ENCODE measurements at places on chromosomes 11 and 22.

DNA sequence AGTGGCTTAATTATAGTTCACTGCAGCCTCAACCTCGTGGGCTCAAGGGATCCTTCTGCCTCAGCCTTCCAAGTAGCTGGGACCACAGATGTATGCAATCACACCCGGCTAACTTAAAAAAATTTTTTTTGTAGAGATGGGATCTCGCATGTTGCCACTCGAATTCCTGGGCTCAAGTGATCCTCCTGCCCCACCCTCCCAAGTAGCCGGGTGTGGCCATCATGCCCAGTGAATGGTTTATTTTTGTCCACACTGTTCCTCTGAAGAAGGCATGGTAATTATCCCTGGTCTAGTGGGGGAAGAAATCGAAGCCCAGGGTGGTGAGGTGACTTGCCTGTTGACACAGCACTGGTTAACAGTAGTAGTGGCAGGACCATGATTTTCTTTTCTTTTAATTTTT is 1.9 kb downstream of the SAC3D1 start:
- no peak for DNase-seq

DNA sequence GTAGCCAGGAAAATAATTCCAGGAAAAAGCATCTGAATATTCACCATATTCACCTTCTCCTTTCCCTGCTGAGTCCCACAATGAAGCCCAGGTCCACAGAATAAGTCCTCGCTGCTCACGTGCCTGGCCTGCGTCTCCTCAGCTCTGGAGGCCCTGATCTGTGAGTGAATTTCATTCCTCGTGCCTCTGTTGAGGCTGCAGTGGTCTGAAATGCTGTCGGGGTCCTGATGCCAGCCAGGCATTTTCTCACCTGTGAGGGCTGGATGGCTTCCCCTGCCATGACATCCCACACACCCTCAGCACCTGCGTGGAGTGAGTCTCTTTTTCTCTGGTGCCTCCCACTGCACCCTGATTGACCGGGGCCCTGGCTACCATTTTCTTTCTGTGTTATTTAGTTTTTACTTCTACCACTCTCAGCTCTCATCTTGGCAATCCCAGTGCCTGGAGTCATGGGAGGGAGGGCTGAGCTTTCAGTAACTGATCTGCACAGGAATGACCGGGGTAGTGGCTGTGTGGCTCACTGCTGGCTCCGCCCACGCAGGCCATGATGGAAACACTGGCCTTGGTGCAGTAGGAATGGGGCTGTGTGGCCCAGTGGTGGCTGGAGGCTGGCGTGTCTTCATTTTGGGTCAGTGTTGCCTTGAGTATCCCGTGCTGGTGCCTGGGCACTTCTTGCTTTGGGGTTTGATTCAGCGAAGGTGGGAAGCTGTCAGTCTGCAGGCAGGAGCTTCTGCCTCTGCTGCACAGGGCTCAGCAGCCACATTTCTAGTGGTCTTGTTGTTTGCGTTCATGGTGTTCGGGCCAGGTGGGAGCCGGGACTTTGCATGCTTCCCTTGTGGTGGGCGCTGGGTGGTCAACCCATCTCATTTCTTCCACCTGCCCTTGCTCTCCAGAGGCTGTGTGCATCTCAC is 807.2 kb downstream of the TBC1D22A start:
- no peak for DNase-seq

DNA sequence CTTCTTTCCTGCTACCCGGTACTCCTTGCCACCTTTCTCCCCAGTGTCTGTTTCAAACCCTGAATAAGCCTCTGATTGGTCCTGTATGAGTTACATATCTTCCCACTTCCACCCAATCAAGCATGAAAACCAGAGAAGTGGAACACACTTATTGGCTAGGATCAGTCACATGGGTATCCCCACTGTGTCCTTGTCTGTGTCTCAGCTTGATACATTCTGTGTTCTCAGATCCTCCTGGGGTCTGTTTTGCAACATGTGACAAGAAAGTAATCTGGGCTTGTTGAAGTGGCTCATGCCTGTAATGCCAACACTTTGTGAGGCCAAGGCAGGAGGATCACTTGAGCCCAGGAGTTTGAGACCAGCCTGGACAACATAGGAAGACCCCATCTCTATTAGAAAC is 23.9 kb downstream of the MCHR1 start:
- DNase-seq, result peak; percentile 6

DNA sequence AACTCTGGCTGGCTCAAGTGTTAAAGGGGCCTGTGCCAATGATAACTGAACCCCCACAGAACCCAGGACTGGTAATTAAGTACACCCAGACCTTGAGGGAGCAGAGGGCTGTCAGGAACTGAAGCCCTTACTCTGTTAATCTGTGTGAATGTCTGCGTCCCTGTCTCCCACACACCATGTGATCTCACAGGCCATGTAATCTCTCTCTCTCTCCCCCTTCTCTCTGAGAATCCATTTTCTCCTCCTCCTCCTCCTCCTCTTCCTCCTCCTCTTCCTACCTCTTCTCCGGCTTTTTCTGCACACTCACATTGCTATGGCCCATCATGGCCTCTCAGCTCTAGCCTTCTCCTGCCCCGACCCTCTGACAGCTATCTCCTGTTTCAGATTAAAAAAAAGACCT is 14.6 kb upstream of the IRAG1 start:
- DNase-seq, result no peak

DNA sequence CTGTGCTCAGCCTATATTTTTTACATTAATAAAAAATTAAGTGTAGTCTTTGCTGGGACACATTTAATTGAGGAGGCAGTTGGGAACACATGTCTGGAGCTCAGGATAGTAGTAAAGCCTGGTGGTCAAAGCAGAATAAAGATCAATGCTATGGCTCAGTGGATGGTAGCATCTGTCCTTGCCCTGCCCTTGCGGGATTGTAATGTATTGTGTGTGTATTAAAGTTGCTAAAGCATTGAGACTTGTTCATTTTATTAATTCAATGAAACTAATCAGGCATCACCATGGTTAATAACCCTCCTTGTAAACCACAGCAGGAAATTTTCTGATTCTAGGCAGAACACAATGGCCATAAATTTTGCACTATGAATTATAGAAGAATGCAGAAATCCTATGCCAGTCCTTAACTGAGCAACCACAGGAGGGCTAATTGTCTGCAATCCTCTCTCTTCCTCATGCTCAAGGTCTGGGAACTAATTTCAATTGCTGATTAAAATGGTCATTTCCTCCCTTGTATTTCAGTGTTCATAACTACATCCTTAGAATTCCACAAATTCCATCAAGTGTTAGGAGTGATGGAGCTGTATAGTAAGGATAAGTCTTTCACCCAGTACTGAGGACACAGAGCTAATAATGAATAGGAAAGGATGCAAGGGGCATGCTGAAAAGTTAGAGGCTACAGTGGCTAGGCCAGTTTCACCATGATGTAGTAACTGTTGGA is 403.2 kb upstream of the DDI1 start:
- DNase-seq, result peak; percentile 49

DNA sequence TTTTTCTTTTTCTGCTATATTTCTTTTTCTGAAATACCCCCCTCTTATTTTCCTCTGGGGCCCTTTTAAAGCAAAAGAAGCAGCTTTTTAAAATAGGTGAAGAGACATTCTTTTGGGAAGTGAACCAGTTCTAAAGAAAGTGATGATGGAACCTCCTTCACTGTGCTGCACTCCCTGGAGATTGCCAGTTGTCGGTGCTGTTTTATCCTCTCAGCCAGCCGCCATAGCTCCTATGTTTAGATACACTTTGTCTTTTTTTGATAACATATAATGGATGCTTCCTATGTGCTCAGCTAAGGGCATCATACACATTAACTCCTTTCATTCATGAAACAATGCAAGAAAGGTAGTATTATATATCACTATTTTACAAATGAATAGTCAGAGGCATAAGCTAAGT is 14.0 kb downstream of the CFAP300 start:
- no peak for DNase-seq

- no peak for DNase-seq
Observed at GRCh38 chr11:67664213-67664585, 10.2 kb downstream of the ALDH3B2 start.

GRCh38 chr11:20844630-20845029 is 175.2 kb downstream of the NELL1 start:
- no peak for DNase-seq

GRCh38 chr11:15941206-15941770 is 415.1 kb downstream of the SOX6 start:
- DNase-seq, result peak; percentile 74

GRCh38 chr11:61513143-61513765 is 4.7 kb downstream of the LRRC10B start:
- DNase-seq, result no peak

GRCh38 chr22:26906464-26906863 is 249.1 kb downstream of the MIAT start:
- no peak for DNase-seq

- DNase-seq, result no peak
Observed at GRCh38 chr11:64227405-64227956, 1.4 kb downstream of the NUDT22 start.

GRCh38 chr22:49237703-49238102 is 590.0 kb downstream of the BRD1 start:
- DNase-seq, result no peak

- DNase-seq, result peak; percentile 45
Observed at GRCh38 chr11:61855939-61856680, 28.0 kb downstream of the FADS2 start.

DNA sequence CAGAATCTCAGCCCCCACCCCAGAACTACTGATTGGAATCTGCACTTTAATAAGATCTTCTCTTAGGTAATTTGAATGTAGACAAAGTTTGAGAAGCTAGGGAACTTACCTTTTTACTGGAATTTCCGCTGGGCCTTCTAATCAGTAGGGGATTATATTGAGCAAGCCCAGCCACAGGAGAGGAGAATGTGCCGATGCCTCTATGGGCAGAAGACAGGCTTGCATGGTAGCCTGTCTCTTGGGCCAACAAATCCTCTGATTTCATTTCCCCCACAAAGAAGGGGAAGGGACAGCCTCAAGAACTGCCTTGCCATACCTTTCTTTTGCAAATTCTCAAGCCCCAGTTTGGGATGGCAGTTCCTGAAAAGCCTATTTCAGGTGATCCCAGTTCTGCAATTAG is 163.4 kb upstream of the BDNF start:
- no peak for DNase-seq

DNA sequence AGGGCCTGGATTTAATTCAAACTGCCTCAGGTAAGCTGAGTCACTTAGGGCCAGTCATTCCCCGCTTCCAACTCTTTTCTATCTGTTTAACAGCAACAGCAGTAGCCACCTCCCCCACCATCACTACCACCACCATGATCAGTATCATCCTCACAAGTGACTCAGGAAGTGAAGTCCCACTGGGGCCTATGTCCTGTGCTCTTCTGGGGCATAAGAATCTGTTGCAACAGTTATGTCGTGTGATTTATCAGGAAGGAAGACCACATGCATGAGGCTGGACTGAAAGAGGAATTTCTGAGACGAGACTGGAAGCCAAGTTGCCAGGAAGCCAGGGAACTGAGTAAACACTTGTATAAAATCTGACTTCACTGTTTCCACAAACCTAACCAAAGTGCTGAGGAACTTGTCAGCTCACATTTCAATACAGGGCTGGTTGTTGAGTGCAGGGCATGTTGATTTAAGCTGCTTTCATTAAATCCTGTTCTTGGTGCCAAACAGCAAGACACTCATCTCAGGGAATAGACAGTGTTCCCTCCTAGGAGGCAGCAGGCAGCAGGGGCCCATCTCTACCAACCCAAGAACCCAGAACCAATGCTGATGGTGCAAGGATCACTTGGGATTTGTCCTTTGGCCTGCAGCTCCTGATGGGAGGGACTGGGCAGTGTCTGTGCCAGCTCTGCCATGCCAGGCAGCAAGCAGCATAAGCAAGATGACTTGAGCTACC is 226.7 kb upstream of the NARS2 start:
- DNase-seq, result peak; percentile 98

GRCh38 chr11:44831605-44832394 is 105.0 kb downstream of the TSPAN18 start:
- DNase-seq, result peak; percentile 12

DNA sequence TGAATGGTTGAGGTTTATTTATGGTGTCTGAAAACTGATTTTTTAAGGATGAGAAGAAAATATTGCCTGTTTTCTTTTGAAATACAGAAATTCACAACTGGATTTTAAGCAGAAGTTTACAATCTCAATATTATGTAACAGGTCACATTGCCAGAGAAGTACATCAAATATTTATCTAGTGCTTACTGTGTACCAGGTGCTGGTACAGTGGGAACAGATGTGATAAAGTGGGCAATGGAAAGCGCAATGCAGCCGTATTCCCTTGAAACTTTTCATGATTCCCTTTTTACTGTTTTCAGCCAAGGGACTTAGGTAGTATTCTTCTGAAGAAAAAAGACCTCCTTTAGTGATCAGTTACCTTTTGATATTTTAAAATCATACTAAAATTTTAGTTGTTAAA is 49.6 kb downstream of the TTC17 start:
- DNase-seq, result no peak

GRCh38 chr22:23236026-23236425 is 55.7 kb downstream of the BCR start:
- no peak for DNase-seq

GRCh38 chr11:10926801-10927211 is 69.0 kb upstream of the ZBED5 start:
- no peak for DNase-seq

DNA sequence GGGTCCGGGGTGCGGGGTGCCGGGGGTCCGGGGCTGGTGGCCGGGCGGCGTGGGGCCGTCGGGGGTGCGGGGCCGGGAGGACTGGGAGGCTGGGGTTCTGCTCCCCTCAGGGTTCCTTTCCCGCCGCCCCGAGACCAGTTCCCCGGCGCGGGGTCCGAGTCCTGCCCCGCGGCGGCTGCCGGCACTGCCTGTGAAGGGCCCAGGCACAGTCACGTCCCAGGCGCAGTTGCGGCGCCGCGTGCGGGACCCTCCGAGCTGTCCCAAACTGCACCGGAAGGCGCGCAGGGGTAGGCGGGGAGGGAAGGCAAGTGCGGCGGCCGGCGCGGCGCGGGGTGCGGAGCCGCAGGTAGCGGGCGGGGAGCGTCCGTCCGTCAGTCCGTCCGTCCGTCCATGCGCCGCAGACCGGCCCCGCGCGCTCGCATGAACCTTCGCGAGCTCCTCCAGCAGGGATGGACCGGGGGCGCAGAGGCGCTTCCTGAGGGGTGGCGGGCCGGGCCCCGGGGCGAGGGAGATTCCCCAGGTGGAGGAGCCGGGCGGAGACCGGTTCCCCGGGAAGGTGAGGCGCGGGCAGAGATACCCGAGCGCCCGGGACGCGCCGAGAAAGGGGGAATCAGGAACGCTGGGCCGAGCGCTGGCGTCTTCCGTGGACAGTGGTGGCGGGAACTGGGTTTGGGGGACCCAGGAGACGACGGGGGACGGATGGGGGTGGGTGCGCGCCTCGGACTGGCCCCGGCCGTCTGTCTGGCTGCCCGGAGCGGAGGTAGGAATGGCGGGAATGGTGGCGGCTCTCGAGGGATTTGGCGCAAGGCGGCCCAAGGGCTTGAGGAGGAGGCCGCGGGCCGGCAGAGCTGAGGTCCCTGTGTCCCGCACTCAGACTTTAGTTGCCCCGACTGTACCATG is 3.1 kb upstream of the ADORA2A start:
- no peak for DNase-seq

- no peak for DNase-seq
Observed at GRCh38 chr22:35341090-35341874, 39.6 kb upstream of the HMOX1 start.

GRCh38 chr11:1055109-1055703 is 18.7 kb upstream of the MUC6 start:
- DNase-seq, result no peak

All from fibroblast of mammary gland (primary cell).